Kidney glomerular epithelial cell (primary cell): ENCODE measurements at places on chromosomes 2 and 18.

DNA sequence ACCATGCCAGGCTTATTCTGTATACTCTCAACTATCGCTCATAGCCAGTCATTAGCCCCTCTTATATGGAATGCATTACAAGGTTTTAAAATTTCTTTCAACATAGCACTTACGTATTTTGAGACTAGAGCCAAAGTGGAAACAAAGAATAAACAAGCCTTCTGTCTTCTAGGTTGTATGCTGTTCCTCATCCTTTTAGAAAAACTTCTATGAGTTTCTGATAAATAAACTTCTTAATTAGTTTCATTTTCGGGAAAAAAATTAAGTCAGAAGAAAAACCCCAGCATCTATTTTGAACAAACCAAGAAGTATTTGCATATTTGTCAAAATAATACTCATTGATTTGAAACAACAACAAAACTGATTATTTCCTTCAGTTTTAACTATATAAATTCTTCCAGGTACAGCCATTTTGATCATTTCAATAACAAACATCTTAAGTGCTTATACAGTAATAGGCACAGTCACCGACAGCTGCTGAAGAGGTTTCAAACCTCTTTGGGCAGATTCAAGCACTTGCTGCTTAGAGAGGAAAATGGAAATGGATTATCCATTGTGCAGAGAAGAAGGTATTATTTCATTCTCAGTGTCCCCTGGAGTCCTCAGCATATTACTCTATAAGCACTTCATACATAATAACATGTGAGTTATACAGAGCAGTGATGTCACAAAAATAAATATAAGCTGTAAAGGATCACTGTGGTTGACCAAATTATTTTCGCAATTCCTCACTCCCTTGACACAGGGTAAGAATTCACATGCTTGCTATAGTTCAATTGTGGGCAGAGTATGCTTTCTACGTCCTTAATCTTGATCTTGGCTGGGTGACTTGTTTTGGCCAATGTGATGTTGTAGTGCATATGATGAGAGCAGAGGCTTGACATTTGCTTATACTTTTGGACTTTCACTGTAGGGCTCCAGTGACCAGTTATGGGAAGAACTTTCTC, 833.8 kb downstream of the TRIB2 start:
- no peak for DNase-seq

DNA sequence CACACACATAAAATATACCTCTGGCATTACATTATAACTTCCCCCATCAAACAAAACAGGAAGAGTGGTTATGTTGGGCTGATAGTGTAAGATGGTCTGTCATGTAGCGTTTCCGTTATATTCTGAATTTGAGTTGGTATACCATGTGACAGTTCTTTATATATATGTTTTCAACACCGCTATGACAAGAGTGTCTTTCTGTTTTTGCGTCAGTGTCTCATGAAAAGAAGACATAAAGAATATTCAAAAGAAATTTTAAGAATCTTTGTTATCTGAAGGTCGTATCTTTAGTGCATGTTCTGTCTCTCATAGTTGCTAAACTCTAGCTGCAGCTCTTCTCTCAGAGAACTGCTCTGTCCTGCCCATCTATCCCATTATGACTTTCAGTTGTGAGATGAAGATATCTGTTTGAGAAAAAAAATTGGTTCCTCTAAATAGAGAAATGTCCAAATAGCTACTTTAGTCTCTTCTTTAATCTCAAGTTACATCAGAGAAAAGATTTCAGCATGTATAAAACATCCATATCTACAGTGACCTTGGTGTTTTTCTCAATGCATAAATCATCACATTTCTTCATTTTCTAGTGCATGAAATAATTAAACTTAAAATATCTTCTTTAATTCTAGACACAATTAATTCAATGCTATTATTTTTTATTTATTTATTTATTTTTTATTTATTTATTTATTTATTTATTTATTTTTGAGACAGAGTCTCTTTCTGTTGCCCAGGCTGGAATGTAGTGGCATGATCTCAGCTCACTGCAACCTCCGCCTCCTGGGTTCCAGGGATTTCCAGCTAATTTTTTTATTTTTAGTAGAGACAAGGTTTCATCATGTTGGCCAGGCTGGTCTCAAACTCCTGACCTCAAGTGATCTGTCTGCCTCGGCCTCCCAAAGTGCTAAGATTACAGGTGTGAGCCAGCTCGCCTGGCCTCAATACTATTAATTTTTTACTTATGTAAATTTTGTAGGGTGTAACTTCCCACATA, 24.3 kb upstream of the PSME4 start:
- DNase-seq = no peak

- no peak for DNase-seq
Measured at GRCh38 chr2:190410166-190410565, 2.0 kb downstream of the MFSD6 start.

- no peak for DNase-seq
Measured at GRCh38 chr2:143124445-143124844, 4.8 kb upstream of the ARHGAP15 start.

- DNase-seq = peak; percentile 54
Measured at GRCh38 chr18:40473221-40474029, 1481.6 kb upstream of the PIK3C3 start.

DNA sequence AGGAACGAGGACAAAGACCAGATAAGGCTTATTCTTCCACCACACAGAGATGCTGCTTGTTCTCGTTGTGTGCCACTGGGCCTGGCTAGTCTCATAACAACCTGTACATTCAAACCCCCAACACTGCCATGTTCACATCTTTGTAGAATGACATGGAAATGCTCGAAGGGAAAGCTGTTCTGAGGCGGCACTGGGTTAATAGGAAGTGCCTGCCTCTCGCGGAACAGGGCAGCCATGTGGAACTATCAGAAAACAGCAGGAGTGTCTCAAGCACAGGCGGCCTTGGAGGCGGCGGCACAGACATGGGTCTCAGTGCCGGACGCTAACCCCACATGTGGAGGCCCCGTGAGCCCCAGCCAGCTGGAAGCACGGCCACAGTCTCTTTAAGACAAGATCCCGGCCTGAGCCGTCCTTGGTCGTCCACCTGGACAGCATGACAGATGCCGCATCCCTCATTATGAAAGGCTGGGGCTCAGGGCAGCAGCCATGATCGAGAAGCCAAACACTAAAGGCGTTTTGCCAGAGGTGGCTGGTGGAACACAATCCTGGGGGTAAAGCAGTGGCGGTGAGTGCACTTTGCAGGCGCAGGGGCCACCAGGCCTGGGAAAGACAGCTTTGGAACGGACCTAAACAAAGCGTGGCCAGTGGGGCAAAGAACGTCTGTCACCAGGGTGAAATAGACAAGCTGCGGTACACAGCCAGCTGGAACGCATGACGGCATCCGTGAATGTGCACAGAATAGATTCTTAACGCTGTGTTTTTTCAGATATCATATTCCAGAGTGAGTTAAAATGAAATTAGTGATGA, 161.0 kb downstream of the HDAC4 start:
- no peak for DNase-seq

- DNase-seq = no peak
Measured at GRCh38 chr2:210480079-210480478, 3.5 kb upstream of the LANCL1 start.

GRCh38 chr18:7090771-7091170, 26.8 kb downstream of the LAMA1 start:
- no peak for DNase-seq

DNA sequence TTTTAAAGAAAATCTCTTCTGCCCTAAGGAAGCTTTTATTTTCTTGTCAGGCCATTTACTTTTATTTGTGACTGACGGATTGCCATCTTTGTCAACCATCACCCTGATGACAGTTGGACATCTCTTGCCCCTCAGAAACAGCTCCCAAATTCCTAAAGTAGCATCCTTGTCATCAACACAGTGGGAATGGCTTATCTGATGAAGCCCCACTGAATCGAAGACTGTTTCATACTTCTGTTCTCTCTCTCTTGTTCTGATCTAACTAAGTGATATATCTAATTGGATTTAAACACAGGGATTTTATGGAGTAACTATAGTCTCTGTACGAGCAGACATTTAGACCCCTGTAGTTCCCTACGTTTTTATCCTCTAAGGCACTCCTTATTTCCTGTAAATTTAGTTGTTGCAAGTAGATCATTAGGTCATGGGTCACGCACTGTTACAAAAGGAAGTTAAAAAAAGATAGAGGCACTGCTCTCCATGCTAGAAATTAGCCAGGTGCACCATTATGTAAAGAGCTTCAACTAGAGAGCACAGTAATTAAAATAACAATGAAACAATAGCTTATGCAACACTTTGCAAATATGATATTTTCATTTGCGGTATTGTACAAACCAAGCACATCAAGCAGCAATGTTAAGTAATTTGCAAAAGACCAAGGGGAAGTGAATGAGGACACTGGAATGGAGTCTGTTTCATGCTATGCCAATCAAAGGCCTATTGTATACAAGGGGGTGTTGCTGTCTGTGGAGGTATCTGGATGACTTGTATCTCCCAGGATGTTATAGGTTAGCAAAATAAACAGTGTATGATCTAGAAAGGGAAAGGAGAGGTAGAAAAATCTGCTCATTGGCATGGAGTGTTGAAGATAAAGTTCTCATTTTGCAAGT, 284.7 kb downstream of the LRRTM1 start:
- no peak for DNase-seq

- DNase-seq = no peak
Measured at GRCh38 chr2:6325616-6326015, 540.1 kb downstream of the CMPK2 start.

DNA sequence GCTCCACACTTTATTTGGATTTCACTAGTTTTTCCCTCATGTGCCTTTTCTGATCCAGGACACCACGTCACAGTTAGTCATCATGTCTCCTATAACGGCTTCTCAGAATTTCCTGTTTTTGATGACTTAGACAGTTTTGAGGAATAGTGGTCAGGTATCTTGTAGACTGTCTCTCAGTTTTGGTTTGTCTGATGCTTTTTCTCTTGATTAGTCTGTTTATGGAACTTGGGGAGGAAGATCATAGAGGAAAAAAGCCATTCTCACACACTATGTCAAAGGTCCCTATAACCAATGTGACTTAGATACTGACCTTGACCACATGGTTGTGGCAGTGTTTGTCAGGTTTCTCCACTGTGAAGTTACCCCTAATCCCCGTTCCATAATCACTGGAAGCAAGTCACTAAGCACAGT, 89.0 kb downstream of the RAPH1 start:
- DNase-seq = no peak

- no peak for DNase-seq
Measured at GRCh38 chr2:98477036-98477435, 32.4 kb downstream of the INPP4A start.

DNA sequence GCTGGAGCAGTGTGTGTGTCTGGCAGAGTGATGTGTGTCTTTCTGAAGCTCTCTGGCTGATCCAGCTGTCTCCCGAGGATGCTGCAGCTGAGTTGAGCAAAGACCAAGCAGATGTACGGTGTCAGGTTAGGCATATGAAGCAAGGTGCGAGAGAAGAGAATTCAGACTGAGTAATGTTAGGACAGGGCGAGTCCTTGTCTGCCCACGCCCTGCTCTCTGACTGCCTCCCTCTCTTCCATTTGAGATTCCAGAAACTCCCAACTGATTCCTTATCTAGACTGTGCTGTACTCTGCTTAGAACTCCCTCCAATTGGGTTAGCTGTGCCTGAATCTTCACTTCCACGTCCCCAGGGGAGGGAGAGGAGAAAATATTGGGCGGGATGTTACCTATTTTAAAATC, 25.7 kb upstream of the LPIN1 start:
- DNase-seq = no peak
